ENCODE measurements at places on chromosomes 5 and 9.

- DNase-seq: no peak
Measured at GRCh38 chr9:105007143-105007542, 79.2 kb upstream of the ABCA1 start.

- no peak for DNase-seq
Measured at GRCh38 chr9:85744480-85744879, 2.7 kb upstream of the AGTPBP1 start.

DNA sequence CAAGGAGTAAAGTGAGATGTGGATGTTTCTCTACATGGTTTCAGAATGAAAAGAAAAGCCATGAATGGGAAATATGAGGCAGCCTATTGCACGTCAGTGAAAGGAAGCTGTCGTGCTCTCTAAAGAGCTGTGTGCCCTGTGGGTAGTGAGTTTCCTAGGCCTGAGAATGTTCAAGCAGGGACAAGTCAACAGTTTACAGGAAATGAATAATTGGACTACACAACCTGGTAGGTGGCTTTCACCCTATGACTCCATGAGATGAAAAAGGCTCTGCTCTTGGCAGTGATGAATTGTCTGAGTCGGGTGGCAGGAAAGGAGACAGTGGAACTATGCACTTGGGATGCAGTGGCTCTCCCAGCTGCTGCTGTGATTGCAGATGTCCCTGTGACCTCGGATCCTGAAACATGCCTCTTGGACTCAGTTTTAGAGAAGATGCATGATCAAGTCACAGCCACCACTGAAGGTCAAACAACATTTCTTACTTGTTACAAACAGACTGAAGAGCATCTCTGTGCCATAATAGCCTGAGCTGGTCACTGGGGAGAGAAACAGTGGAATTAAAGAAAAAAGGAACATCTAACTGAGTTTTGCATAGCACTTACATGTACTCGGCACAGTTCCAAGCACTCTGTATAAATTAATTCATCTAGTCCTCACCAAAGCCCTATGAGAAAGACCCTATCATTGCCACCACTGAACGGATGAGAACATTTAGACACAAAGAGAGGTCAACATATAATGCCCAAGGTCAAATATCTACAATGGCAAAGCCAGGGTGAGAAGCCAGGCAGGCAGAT is 293.7 kb downstream of the SPOCK1 start:
- DNase-seq: no peak

DNA sequence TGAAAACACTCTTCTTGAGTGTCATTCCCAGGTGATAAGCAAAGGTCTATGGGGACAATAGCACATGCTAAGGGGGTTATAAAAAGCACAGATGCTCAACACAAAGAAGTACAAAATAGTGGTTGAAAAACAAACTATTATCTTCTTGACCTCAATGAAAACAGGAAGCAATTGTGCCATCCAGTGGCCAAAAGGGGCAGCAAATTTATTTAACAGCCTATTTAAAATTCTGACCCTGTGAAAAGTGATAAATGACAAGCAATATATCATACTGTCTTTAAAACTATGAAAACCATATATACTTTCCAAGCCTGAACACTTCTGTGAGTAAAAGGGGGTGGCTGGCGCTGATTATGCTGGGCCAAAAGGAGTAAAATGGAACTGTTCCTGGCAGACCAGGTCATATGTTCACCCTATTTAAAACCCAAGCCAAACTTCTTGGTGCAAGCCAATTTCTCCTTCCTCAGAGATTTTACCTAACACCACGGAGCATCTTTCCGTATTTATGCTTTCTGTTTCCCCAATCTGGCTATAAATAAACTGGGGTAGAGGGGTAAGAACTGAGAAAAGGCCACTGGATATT is 29.7 kb downstream of the TEX10 start:
- no peak for DNase-seq

DNA sequence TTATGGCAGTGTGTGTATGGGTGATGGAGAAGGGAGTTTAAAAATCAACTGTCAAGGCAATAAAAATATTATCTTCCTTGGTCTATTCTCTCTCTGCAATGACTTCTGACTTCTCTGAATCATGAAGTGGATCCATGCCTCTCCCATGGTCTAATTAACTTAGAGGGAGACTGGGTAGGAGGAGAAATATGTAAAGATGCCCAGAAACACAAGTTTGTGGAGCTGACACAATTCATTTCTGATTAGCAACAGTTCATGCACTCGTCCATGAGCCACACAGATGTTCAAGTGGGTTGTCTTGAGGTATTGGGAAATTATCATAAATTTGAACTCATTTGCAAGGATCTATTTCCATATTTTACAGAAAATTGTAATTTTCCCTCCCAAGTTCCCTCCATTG is 38.1 kb downstream of the INSYN2B start:
- DNase-seq: no peak

- DNase-seq: no peak
Measured at GRCh38 chr9:125523681-125524080, 183.3 kb downstream of the MAPKAP1 start.

- no peak for DNase-seq
Measured at GRCh38 chr5:78727786-78728761, 79.5 kb upstream of the LHFPL2 start.

- no peak for DNase-seq
Measured at GRCh38 chr9:135284386-135285134, 195.0 kb upstream of the PPP1R26 start.

DNA sequence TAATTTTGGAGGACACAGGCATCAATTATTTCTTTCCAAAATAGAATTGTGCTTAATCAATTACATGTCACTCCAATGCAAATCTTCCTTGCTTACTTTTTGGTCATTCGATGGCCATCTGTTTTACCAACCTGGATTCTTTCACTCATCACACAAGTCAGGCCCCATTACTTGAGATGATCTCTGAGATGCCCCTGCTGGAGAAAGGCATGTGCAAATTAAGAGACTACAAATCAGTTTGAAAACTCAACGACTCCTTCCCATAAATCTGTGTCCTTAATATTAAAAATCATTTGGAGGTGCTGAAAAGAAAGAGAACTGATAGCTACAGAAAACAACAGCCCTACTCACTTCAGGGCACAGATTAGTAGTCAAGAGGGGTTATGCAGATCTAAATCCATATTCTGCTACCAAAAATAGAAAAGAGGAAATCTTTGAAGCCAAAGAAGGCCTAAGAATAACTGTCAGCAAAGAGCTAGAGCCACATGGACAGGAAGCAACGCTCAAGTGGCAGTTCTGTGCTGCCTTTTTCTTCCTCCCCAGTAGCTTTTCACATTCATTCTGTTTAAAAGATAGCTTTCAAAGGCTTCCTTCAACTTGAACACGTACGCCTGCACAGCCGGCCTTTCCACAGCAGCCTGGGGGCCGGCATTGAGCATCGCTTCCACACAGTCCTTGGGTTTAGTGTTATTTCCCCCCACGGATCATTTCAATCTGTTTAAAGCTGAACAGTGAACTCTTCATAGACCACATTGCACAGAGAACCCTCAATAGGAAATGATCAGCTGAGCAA is 79.3 kb upstream of the MAP3K1 start:
- DNase-seq: no peak

DNA sequence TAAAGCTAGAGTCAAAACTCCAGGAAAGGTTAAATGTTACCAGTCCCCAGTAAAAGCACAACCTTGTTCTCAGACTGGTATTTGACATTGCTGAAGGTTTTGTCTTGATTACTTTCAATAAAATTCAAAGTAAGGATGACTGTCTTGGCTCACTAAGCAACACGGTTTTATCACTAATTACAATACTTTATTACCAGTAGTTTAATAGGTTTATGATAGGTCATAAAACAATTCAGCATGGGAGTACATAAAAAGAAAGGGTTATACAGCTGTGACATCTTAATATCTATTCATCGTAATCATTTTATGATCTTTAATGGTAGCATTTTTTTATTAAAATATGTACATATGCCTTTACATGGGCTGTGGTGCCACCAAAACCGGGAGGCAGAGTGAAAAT is 370.7 kb upstream of the IRX2 start:
- no peak for DNase-seq

GRCh38 chr5:123512611-123513461 is 859 bp downstream of the CSNK1G3 start:
- DNase-seq: peak; percentile 13

DNA sequence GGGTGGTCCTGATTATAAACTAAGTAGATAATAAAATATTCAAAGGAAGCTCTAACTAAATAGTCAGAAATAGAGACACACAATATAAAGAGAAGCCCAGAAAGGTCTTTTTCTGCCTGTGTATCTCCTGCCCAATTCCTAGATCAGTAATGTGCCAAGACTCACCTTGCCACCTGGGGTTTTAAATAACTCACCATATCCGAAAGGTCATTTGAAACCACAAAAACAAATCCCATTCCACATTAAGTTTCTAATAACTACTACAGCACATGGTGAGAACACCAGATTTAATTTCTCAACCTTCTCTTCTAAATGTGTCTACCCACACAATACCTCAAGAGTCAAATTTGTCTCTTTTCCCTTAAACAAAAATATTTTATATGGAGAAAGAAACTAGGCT is 75.2 kb downstream of the ZNF608 start:
- no peak for DNase-seq

DNA sequence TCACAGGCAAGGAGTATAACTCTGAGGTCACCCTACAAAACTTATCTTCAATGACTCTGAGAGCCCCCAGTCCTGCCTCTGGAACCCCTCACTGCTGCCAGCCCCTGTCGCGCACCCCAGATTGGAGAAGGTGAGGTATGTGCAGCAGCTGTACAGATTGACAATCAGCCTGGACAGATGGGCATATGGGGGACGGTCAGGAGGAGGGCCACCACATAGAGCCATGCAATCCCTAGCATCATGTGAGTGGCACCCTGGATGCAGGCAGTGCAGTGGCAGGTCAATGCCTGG is 90.1 kb downstream of the LMX1B start:
- DNase-seq: no peak

GRCh38 chr5:154071799-154072413 is 33.1 kb downstream of the MFAP3 start:
- no peak for DNase-seq

DNA sequence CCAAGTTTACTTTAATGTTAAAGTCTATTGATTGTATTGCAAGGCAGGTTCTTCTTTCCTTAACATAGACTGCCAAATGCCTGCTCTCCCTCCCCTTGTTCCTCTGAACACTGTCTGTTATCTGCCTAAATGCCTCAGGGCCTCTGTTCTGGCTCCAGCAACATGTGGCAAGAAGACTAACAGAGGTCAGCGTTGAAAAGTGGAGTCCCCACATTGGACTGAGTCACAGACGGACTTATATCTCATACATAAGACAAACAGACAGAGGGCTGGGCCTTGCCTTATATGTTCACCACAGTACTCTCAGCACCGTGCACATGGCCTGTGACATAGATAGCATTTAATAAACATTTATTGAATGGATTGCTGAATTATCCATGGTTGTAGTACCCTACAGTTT is 91.4 kb downstream of the TSSK1B start:
- DNase-seq: no peak

DNA sequence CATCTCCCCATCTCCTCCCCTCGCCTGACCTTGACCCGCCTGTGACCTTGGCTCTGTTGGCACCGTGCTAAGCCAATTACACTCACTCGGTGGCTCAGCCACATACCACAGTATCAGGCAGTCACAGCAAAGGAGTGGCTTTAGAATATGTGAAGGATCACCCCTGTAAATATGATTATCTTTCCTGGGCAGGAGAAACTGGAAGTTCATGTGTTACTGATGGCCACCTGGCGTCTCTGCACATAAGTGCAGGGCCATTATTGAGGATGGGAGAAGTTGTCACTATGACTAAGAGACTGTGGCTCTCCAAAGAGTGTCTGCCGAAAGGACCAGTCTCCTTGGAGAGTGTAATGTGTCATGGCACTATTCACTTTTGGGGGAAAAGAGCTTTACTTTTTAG is 116.9 kb upstream of the S1PR3 start:
- no peak for DNase-seq

- no peak for DNase-seq
Measured at GRCh38 chr9:86795823-86796553, 151.3 kb downstream of the GAS1 start.

GRCh38 chr5:66608501-66608900 is 12.3 kb downstream of the MAST4 start:
- no peak for DNase-seq

- no peak for DNase-seq
Measured at GRCh38 chr5:7794823-7795222, 56.1 kb downstream of the CFAP90 start.

DNA sequence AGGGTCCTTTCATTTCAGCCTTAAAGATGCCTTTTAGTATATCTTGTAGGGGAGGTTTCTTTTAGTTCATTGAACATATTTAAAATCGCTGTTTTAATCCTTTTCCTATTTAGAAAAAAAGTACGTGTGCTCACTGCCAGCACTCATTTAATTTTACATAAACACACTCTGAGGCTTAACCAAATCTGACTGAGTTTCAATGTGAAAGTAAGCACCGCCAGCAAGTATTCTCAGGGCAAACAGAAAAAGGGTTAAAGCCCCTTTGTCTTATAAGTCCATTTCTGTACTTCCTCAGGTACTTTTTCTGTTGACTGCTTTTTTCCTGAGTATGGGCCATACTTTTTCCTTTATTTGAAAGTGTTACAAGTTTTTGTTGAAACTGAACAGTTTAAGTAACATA is 31.8 kb downstream of the SMC5 start:
- no peak for DNase-seq

DNA sequence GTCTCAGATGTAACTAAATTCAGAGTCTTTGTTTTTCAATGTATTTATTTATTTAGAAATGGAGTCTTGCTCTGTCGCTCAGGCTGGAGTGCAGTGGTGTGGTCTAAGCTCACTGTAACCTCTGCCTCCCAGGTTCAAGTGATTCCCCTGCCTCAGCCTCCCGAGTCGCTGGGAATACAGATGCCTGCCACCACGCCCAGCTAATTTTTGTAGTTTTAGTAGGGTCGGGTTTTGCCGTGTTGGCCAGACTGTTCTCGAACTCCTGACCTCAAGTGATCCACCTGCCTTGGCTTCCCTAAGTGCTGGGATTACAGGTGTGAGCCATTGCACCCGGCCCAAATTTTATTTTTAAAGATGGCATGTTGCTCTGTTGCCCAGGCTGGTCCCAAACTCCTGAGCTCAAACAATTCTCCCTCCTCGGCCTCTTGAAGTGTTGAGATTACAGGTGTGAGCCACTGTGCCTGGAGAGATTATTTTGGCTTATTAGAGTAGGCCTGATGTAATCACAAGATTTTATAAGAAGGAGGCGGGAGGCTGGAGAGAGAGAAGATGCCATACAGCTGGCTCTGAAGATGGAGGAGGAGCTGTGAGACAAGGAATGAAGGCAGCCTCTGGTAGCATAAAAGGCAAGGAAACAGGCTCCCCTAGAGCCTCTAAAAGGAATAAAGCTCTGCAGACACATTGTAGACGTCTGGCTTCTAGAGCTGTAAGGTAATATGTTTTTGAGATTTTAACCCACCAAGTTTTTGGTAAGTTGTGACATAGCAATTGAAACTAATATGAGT is 12.9 kb upstream of the KLF9 start:
- DNase-seq: no peak

GRCh38 chr5:15236911-15237508 is 263.0 kb upstream of the FBXL7 start:
- DNase-seq: no peak

DNA sequence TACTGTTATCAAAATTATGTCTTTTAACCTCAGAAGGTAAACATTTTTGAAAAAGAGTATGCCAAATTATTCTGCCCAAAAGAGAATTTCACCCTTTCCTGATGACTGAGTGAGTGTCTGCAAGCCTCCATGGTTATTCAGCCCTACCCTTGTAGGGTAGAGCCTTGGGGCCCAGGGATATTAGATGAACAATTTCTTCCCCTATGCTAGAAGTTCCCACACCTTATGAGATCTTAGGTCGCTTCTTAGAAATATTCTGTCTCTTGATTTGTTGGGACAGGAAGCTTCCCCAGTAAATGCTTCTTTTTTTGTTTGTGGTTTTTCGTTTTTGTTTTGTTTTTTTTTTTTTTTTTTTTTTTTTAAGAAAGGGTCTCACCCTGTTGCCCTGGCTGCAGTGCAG is 3.1 kb downstream of the CRB2 start:
- no peak for DNase-seq
